ENCODE measurements at places on chromosomes 5 and 9.

DNA sequence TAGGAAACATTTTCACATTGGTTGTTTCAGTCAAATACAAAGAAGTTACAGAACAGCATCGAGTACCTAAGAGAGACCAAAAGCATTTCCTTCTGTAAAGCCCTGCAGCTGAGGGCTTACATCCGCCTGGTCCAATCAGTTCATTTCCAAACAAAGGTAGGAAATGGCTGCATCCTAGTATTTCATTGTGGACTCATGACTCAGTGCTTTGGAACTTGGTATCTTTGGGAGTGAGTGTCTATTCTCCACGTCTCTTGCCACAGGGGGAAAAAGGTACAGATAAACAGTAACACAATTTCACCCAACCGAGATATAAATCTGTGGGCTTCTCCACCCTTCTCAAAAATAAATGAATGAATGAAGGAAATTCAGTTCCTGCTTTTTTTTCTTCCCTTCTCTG is 75.4 kb downstream of the NFIB start:
- DNase-seq = no peak

DNA sequence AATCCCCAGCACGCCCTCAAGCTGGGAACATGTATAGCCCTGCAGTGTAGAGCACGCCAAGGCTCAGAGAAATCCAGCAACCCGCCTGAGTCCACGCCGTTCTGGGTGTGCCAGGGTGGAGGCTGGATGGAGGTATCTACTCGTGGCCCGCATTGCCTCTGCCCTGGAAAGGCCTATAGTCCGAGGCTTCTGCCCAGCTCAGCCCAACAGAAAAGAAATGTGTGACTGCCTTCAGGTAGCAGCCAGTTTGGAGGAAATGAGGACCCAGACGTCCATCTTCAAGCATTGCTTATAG is 18.2 kb downstream of the S1PR3 start:
- no peak for DNase-seq

DNA sequence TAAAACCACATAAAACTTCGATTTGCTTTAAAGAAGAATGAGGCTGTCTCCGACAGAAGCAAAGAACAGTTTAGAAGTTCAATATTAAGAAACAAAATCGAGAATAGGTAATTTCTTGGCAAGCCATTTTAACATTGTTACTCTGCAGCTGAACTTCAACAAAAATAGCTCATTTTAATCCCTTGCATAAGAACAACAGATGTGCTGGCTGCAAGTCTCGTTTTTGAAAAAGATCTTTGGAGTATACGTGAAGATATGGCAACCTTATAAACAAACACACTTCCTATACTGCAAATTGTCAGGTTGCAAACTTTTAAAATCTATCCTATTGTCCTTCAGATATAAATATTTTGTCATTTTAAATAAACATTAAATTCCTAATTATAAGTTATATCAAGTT is 71.5 kb downstream of the FBN2 start:
- no peak for DNase-seq

- DNase-seq = no peak
These were observed 58.3 kb downstream of the PRLR start for GRCh38 chr5:35171991-35172390.

DNA sequence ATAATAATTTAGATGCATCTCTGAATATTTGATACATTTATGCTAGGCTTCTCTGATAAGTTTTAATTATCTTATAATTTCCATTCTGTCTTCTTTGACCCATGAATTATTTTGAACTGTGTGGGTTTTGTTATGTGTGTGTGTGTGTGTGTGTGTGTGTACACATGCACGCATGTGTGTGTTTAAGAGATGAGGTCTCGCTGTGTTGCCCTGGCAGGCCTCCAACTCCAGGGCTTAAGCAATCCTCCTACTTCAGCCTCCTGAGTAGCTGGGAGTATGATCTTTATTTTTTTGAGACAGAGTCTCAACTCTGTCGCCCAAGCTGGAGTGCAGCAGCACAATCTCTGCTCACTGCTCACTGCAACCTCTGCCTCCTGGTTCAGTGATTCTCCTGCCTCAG is 75.4 kb downstream of the NDUFAF2 start:
- DNase-seq = no peak

- DNase-seq = no peak
These were observed 12.7 kb downstream of the FEM1C start for GRCh38 chr5:115531787-115532367.

DNA sequence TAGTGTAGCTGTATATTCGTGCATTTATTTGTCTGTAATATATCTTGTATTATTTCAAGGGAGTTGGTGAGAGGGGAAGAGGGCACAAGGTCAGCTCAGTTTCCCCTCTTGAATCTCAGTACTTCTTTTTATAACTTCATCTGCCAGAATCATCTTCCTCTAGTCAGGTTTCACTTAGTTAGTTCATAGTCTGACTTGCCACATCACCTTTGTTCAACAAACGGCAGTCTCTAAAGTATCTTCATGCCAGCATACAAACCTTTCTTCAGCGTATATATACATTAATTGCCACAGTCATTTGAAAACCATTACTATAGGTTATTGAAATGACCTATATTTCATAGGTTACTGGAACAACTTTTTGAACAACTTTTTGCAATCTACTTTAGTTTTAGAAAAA is 1.6 kb downstream of the ECM2 start:
- DNase-seq = no peak

DNA sequence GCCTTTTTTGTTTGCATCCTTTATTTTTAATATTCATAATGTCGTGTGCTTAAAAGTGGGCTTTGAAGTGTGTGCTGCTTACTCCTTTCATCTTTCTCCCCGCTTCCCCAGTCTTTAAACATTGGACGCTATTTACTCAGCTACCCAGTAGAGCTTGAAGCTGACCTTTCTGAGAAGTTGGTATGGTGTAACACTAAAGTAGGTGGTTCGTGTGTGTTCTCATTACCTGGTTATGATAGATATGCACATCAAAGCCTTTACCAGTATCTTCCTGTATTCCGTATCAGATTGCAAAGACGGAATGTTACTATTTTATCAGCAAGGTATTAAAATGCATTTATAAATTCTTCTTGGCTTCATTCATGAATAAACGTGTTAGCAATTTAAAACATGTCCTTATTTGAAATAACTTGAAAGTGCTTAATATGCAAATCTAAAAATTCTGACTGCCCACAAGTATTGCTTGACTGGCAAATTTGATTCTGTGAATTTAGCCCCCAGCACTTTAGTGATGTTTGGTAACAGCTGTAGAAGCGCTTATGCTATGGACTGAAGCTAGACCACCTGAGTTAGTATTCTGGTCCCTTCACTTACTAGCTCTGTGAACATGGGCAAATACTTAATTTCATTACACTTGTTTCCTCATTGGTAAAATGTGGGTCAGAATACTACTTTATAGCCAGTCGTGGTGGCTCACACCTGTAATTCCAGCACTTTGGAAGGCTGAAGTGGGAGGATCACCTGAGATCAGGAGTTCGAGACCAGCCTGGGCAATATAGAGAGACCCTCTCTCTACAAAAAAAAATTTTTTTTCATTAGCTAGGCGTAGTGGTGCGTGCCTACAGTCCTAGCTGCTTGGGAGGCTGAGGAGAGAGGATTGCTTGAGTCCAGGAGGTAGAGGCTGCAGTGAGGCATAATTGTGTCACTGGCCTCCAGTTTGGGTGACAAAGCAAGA is 1.7 kb downstream of the RRAGA start:
- no peak for DNase-seq

Data from activated T-helper 1 cell treated with anti-CD3 and anti-CD28 coated beads, Interleukin-2, amount 50 U/mL, for 16 hours (primary cell).